Dorsolateral prefrontal cortex (tissue), 122 donors: ENCODE measurements at places on chromosomes 7 and 10.

GRCh38 chr7:21960922-21961321, 15.2 kb upstream of the CDCA7L start:
- no peak for DNase-seq

GRCh38 chr7:140983802-140984201, 30.9 kb downstream of the MRPS33 start:
- DNase-seq: no peak

DNA sequence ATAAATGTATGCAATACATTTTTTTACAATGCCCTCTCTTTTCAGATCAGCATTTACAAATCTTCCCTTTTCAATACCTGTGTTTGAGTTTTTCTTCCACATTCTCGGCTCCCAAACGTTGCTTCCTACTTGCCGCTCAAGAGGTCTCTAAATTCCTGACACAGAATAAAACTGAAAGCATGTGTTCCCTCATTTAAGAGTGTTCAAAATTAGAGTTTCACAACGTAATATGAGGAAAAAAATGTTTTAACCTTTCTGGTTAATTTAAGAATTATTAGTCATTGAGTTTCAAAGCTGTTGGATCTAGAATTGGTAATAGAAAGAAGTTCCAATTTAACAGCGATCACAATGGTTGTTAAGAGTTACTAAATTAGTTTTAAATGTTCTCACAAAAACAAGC, 100.4 kb downstream of the ARID5B start:
- no peak for DNase-seq

DNA sequence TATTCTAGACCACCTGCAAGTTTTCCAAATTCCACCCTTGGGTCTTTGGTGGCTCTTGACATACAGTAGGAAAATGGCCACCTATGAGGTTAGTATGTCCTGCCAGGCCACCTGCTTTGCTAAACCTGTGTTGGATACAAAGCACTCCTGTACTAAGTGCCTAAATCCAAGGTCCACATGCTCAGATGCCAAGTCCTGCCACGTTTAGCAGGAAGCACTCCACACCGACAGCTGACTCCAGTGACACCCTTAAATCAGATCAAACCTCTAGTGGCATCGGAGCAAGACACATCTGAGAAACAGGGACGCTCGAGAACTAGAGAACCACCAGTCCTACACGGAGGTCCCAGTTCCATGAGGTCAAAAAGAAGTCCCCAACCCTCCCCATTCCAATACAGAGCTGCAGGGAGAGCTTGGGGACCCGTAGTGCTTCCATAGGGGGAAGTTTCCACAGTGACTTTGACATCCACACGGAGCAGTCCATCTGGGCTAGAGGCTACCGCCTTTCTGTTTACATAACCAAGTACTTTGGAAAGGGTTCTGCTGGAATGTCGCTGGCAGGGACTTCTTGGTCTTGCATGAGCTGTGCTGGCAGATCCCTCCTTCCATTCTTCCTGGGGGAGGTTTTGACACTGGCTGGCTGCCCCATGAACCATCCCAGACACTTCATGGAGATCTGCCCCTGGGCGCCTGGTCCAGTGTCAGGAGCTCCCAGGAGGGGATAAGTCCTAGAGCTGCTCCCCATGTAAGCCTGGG, 290.6 kb downstream of the PRPF18 start:
- DNase-seq: no peak

GRCh38 chr10:52115823-52116222, 198.3 kb upstream of the DKK1 start:
- DNase-seq: no peak

GRCh38 chr7:110204527-110204926, 886.4 kb upstream of the LRRN3 start:
- DNase-seq: no peak

DNA sequence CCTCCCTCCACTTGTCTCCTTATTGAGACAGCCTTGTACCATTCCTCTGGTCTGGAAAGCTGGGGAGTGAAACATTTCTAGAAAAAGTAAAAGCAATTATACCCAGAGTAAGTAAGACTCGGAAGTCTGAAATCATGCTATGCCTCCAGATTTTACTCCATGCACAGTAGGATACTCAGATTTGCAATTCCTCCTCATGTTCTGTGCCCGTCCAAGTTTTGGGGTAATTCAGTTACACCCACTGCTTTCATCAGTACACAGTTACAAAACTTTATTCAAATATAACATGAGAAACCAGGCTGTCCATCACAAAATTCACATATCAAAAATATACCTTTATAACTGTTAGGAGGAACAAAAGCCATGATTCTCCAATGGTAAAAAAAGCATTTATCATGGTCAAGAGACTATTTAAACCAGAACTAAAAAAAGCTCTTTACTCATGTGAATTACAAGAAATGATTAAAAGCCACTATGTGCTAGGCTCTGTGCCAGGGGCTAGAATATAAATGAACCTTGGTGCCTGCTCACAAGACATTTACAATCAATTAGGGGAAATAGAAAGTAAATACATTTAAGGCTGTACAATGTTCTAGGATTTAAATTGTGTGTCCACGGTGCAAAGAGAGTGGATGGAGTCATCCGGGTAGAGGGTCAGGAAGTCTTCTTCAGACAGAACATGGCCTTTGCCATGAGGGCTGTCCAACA, 320.2 kb downstream of the ELMO1 start:
- no peak for DNase-seq

DNA sequence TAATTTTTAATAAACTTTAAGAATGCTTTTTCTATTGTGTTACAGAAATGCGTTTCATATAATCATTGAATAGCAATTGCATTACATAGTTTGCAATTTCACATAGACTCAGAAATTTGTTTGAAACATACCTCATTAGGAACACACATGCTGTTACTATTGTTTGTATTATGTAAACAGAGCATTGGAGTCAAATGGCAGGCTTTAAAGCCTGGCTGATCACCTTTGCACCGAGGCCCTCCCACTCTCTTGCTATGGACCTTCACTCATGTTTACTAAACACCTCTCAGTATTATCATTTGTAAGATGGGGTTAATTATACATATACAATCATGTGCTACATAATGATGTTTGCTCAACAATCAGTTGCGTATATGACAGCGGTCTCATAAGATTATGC, 203.6 kb upstream of the NPSR1 start:
- DNase-seq: no peak

DNA sequence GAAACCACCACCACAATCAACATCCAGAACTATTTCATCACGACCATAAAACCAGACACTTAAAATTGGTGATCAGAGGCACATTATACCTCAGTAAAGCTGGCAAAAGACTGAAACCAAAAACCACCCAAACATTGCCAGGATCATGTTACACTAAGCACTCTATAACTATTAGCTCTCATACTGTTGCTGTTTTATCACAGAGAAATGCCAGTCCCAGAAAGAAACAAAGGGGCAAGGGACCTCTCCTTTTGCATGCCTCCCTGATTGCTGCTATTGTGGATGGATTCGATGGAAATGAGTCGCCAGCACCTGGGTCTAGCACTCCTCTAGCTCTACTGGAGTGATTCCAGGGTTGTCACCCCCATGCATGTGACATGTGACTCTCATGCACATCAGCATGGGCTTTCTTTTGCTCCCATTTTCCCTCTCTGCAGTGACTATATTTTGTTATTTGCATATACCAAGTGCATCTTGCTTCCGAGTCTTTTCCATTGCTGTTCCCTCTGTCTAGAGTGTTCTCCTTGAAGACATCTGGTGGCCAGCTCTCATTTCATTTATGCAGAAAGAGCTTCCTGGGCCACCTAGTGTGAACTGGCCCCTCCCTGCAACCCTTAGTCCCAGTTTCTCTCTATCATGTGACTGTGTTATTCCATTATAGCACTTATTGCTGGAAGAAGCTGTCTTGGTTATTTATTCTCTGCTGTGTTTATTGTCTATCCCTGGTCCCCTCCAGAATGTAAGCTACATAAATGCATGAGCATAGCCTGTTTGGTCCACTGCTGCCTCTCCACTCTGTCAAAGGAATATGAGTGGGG, 300.6 kb downstream of the PLXNA4 start:
- no peak for DNase-seq

DNA sequence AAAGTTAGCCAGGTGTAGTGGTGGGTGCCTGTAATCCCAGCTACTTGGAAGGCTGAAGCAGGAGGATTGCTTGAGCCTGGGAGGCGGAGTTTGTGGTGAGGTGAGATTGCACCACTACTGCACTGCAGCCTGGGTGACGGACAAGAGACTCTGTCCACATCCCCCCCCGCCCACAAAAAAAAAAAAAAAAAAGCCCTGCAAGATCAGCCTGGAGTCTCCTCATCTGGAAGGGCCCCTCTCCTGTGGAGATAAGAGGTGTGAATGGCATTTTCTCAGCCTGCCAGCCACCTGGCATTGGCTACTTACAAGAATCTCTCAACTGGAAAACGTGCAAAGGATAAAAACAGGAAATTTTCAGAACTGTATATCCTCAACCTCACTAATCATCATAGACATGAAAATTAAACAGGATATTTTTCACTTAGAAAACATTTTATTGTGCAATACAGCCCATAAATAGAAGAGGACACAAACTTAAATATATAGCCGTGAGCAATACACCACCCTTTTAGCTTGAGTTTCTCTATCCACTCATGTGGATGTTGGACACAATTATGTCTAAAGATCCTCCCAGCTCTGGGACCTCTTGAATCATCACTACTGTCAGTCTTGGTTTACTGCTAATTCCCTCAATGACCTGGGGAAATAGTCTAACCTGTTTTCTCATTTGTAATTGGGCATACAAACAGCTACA, 11.3 kb upstream of the TSPAN15 start:
- DNase-seq: no peak

GRCh38 chr10:26804418-26805393, 56.1 kb downstream of the ABI1 start:
- DNase-seq: no peak

GRCh38 chr7:131924857-131925256, 368.4 kb upstream of the PODXL start:
- DNase-seq: no peak
